ENCODE measurements at places on chromosomes 12 and 14.

GRCh38 chr12:29082522-29082921 lies 66.6 kb upstream of the FAR2 start:
- DNase-seq = no peak

GRCh38 chr12:112919121-112919520 lies 12.4 kb downstream of the OAS1 start:
- DNase-seq = no peak

DNA sequence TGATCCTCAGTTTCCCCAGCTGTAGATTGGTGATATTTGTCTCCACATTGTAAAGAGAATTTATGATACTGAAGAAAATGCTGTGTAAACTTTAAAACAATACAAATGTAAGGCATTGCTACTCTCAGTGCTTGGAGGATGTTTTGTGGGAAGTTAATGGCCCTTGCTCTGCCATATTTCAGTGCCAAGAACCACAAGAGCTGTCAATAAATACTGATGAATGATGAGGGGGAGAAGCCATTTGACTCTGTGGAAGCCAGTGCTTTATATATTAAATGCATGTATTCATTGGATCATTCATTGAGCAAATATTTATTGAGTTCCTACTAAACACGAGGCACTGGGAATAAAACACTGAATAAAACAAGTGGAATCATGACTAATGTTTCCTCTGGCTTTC lies 30.8 kb downstream of the CACNA1C start:
- no peak for DNase-seq

DNA sequence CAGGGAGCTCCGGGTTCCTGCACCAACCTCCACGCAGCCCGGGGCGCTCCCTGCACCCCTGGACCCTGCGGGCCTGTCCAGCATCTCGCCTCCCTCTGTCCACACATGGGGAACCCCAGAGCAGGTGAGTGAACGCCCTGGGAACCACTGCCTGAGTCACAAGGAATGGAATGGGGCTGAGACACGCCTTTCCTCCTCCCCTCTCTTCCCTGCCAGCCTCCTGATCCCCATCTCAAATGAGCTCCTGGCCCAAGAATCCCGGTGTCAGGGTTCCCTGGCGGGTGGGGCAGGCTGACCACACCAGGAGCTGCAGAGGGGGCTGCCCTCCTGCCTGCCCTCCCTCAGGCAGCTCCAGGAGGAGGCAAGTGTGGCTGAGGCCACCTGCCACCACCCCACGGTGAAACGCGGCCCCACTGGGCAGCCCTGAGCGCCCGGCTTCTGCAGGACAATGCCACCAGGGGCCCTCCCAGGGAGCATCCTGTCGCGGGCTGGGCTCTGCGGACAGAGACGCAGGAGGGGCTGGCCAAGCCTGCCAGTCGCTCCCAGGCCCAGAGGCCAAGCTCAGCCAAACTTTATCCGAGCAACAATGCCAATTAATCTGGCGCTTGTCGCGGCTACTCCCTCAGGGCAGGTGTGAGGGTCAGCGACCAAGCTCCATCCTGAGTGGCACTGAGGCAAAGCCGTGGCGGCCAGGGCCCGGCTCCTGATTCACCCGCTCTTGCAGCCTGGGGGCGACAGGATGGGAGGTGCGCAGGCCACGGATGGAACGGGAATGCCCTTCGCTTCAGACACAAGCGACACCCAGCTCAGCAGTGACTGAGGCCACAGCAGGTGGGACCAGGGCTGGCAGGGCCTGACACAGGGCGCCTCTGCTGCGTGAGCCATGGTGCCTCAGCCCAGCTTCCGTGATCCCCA lies 44.3 kb downstream of the GALNT9 start:
- DNase-seq = peak; percentile 80

DNA sequence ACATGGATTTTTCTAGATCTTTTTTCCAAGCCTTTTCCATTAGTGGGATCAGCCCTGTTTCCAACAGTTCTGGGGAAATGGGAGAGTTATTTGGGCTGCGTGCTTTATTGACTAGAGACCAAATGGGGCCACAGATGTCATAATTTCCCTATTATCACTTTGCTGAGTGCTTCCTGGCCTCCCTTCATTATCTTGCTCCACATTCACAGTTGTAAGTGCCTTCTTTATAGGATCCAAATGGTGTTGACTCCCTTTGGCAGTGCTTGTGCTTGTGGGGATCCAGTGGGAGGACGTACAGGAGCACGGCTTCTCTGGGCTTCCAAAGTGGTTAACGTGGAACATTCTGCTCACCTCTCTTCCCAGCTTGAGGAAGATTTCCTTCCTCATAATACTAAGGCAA lies 141.0 kb upstream of the RMST start:
- DNase-seq = no peak

DNA sequence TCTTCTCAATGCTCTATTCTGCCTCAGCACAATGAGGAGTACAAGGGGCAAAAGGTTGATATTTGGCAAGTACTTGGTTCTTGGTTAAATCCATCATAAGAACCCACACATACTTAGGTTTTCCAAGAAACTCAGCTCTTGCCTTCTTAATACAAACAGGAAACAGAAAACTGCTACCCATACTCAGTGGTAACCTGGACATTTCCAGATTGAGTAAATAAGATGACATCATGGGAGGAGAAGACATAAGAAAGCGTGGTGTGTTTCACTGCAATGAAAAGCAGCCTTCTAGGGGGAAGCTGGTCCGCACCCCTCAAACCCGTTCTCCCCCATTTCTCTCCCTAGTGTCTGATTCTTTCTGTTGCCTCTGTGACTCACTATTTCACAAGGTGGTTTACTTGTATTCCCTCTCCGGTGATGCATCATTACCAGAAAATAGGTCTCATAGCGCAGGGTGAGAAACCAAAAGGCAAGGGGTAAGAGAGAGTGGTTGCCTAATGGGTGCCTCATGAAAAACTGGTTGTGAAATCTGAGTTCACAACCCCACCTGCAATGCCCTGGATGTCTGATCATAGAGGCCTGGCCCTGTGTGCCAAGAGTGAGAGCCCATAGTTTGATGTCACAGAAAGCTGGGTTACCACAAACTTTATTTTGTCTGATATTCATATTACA lies 326.5 kb upstream of the TBX3 start:
- DNase-seq = no peak

DNA sequence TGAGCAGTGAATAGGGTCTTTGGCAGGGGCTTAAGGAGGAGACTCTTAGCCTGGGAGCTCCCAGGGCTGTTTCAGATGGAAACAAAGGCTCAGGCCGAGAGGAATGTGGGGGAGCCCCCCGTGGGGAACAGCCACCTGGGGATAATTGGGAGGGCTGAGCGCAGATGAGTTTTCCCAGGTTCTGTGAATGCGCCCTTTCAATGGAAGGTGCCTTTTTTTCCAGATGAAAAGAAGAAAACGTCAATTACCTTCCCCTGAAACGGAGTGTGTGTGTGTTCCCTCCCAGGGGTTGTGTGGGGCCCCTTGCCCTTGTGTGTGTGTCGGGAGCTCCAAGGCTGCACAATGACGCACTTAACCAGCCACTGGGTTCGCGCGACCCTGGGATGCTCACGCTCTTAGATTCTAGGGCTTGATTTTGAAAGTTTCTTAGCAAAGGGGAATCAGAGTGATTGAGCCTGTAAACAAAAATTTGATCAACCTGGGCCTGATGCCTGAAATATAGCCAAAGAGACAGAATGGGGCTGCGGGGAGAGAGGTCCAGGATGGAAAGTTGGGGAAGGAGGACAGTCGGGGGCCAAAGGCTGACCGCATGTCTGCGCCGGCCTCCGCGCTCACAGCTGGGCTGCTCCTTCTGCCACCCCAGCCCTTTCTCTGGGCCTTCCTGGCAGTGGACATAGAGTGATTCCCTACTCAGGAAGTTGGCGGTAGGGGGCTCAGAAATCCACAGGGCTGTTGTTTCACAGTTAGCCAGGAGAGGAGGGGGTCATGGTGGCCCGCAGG lies 14.6 kb downstream of the MEG3 start:
- DNase-seq = no peak

DNA sequence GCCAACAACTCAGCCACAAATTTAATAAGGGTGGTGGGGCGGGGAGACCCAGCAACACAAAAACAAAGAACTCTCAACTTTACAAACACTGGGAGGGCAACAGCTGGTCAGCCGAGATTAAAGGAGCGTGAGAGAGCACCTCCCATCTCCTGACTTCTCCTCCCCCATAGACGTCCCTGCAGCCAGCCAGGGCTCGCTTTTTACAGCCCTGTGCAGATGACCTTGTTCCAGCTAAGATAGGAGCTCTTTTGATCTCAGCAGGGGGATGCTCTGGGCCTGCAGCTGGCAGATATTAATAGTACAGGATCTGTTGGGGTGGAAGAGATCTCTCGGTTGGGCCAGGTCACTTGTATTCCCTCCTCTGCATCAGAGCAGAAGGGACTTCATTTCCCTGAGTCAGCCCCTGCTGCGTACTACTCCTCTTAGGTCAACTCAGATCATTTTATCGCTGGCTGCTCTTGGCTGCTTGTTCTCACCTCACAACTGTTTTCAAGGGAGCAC lies 475.8 kb downstream of the RAD51B start:
- DNase-seq = no peak

- peak; percentile 40 for DNase-seq
Observed at GRCh38 chr14:72479461-72479931, 414.4 kb downstream of the DPF3 start.

DNA sequence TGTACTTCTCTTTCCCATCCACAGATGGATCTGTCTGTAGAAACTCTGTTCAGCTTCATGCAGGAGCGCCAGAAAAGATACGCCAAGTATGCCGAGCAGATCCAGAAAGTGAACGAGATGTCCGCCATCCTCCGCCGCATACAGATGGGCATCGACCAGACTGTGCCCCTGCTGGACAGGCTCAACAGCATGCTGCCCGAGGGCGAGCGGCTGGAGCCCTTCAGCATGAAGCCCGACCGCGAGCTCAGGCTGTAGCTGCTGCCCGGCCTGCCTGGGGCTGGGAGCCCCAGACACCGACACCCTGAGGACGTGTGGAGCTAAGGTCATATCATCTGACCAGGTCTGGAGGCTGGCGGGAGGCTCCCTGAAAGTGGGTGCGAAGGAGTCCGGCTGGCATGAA lies 97.1 kb downstream of the DUSP16 start:
- no peak for DNase-seq

GRCh38 chr12:68113644-68114043 lies 45.9 kb downstream of the IFNG start:
- DNase-seq = peak; percentile 6

DNA sequence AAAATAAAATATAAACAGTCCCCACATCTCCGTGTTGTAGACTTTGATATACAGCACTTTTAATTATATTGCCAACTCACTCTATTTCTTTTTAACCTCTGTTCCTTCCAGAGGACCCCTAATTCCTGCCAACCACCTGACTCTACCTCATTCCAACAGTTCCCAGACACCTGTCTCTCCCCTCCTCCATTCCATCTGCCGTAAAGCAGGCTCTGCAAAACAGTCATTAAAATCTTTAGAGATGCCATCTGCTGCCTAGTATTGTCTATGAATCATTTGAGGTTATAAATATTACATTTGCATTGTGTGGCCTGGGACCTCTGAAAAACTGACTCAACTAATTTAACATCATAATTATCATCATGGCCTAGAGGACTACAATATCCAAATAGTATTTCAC lies 148.8 kb upstream of the DCN start:
- no peak for DNase-seq

- no peak for DNase-seq
Observed at GRCh38 chr14:35760143-35760542, 49.0 kb downstream of the RALGAPA1 start.

GRCh38 chr14:28163233-28163632 lies 603.4 kb upstream of the FOXG1 start:
- no peak for DNase-seq

DNA sequence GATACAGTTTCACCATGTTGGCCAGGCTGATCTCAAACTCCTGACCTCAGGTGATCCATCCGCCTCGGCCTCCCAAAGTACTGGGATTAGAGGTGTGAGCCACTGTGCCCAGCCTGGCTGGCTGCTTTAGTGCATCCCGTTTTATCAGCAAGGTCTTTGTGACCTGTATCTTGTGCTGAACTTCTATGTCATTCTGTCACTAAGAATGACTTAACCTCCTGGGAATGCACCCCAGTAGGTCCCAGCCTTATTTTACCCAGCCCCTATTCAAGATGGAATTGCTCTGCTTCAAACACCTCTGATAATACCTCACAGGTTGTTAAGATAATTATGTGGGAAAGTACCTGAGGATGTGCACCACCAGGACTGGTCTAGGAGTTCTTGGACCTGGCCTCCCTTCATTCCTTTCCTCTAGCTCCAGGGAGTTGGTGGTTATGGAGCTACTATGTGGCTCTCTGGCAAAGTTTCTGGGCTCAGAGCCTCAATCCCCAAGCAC lies 26.1 kb upstream of the JPH4 start:
- peak; percentile 18 for DNase-seq

GRCh38 chr12:95694136-95694535 lies 96.4 kb downstream of the NTN4 start:
- DNase-seq = no peak

DNA sequence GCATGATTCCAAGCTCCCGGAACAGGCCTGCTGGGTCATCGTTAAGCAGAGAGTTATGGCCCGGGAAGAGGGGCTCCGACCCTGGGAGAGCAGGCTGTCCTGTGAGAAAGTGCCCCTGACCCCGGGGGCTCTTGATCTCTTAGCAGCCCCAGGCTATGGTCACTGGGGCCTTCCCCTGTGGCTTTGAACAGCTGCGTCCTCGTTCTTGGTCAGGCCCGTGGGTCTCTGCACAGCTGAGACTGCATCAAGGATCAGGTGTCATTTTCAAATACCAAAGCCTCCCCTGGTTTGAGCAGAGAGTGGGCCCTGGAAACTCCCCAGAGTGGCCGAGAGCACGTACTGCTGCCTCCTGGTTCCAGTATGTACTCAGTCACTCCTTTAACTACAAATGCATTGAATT lies 114.8 kb downstream of the ESRRB start:
- DNase-seq = no peak

- no peak for DNase-seq
Observed at GRCh38 chr12:96156211-96156610, 38.0 kb upstream of the ELK3 start.

DNA sequence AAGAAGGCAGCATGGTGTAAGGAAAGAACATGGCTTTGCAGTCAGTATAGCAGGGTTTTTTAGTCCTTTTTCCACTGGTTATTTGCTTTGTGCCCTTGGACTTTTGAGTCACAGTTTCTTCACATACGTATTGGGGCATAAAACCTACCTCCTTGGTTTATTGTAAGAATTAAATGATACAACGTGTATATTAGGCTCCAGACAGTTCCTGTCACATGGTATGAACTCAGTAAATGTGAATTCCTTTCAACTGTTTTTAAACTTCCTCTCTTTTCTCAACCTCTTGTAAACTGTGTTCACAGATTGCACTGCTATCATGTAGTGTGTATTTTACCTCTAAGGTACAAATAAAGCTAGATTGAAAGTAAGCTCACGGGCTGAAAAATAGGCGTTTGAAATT lies 29.5 kb downstream of the MSRB3 start:
- DNase-seq = no peak

DNA sequence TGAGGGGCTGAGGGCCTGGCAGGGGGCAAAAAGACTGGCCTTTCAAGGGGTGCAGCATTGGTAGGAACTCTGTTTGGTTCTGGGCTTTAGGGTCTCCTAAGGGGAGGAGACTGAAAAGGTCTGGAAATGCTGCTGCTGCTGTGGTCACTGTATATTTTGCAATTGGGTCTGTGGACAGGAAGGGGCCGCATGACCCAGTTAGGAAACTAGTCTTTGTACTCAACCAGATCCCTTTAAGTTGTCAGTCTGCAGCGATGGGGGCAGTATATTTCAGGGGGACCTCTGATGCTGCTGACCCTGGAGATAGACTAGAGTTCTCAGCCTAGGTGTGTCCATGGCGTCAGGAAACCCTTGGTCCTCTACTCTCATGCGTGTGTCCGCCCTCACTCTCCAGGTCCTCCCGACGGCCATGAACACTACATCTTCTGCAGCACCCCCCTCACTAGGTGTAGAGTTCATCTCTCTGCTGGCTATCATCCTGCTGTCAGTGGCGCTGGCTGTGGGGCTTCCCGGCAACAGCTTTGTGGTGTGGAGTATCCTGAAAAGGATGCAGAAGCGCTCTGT lies 4.0 kb downstream of the LTB4R start:
- DNase-seq = no peak
